ENCODE measurements at places on chromosomes 1 and 21.

- H3K4me1 ChIP-seq, result no peaks in the 10 kb centered on the region
- no peak overlapping the region for H3K27ac ChIP-seq
- no peak for DNase-seq
- no peaks in the 10 kb centered on the region for H3K27me3 ChIP-seq
Observed at GRCh38 chr21:46210378-46211136, 18.0 kb downstream of the LSS start.

DNA sequence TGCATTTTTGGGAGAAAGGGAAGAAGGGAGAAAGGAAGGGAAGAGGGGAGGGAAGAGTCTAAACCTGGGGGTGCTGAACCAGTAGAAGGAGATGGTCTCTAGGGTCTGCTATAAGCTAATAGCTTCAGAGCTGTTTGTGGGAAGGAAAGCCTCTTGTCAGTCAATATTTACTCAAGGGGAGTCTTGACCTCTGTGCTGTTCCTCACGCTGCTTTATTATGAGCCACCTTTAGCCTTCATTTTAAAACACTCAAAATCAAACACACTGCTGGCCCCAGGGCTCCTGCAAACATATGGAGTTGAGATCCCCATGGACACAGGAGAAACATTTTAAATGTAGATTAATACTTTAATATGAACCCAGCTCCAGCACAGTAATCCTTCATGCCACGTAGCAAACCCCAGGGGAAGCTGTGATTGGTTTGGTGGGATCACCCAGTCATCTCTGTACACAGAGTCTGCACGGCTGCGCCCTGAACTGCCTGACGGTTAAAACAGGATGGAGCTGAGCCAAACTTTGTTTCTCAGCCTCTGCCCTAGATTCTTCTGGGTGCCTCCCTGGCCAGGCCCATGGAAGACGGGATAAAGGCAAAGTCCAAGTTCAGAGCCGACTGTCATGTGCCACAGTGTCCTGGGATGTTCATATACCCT is 40.2 kb upstream of the VWA5B1 start:
- H3K36me3 ChIP-seq, result no peaks in the 10 kb centered on the region
- no peak overlapping the region for H3K27ac ChIP-seq
- H3K4me1 ChIP-seq, result peaks cover 7% of the 10 kb centered on the region
- H3K27me3 ChIP-seq, result no peaks in the 10 kb centered on the region
- H3K4me3 ChIP-seq, result no peak overlapping the region

DNA sequence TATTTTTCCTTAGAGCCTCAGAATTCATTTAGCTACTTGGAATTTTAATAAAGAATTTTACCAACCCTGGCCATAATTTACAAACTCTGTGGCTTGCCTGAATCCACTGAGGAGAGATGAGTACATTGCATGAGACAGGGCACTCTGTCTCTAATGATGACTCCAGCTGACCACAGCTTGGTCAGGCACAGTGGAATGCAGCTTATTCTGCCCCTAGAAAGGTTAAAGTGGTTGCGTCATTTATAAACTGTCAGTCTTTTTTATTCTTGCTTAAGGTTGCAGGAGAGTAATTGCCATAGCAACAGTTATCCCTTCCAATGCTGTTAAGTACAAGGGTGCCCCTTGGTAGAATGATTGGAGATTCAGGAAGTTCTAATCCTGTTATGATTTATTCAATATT is 28.3 kb downstream of the PDE4B start:
- no peak overlapping the region for H3K27ac ChIP-seq
- H3K36me3 ChIP-seq, result no peaks in the 10 kb centered on the region
- H3K4me3 ChIP-seq, result no peak overlapping the region
- DNase-seq, result no peak
- H3K4me1 ChIP-seq, result no peaks in the 10 kb centered on the region
- no peaks in the 10 kb centered on the region for H3K27me3 ChIP-seq

DNA sequence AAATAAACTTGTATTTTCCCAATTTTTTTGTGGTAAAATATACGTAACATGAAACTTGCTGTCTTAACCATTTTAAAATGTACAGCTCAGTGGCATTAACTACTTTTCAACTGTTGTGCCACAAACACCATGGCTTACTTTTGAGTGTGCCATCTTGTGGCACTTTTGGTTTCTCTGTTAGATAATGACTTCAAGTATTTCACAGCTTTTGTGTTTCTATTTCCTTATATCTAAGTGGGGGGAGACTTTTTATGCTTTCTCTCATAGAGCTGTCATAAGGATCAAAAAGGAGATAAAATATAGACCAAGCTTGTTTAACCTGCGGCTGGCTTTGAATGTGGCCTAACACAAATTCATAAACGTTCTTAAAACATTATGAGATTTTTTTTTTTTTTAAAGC is 44.3 kb downstream of the CDC14A start:
- H3K27me3 ChIP-seq, result no peaks in the 10 kb centered on the region
- H3K4me3 ChIP-seq, result no peak overlapping the region
- H3K4me1 ChIP-seq, result no peaks in the 10 kb centered on the region

- H3K27me3 ChIP-seq, result no peaks in the 10 kb centered on the region
- no peaks in the 10 kb centered on the region for H3K36me3 ChIP-seq
- no peak overlapping the region for H3K27ac ChIP-seq
- DNase-seq, result no peak
Observed at GRCh38 chr1:172180501-172181285, 239.8 kb upstream of the C1orf105 start.

- no peaks in the 10 kb centered on the region for H3K4me1 ChIP-seq
- no peaks in the 10 kb centered on the region for H3K27me3 ChIP-seq
- no peak overlapping the region for H3K27ac ChIP-seq
- no peak overlapping the region for H3K4me3 ChIP-seq
- DNase-seq, result no peak
Observed at GRCh38 chr1:219442611-219443061, 170.3 kb downstream of the ZC3H11B start.

DNA sequence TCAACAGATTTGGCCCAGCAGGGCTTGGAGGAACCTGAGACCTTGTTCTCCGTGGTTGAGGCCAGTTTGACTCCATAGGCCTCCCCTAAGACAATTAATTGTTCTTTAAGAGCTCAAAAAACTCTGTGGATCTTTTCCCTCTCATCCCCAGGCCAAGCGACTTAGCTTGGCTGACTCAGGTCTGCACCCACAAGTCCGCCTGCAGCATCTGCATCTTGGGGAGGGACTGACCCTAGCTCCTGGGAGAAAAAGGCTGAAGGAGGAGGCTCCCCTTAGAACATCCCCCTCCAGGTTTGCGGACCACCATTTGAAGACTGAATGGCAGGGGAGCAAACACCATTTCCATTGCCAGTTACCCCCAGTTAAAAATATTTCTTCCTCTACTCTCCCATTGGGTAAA is 1.5 kb upstream of the HES2 start:
- peaks cover 21% of the 10 kb centered on the region for H3K4me1 ChIP-seq
- no peak overlapping the region for H3K27ac ChIP-seq
- no peak for DNase-seq
- H3K36me3 ChIP-seq, result no peaks in the 10 kb centered on the region
- H3K27me3 ChIP-seq, result peaks cover 3% of the 10 kb centered on the region

GRCh38 chr1:55860798-55861519 is 645.8 kb upstream of the USP24 start:
- H3K4me1 ChIP-seq, result no peaks in the 10 kb centered on the region
- no peak overlapping the region for H3K27ac ChIP-seq
- DNase-seq, result no peak
- no peak overlapping the region for H3K4me3 ChIP-seq
- H3K36me3 ChIP-seq, result no peaks in the 10 kb centered on the region
- H3K27me3 ChIP-seq, result no peaks in the 10 kb centered on the region

DNA sequence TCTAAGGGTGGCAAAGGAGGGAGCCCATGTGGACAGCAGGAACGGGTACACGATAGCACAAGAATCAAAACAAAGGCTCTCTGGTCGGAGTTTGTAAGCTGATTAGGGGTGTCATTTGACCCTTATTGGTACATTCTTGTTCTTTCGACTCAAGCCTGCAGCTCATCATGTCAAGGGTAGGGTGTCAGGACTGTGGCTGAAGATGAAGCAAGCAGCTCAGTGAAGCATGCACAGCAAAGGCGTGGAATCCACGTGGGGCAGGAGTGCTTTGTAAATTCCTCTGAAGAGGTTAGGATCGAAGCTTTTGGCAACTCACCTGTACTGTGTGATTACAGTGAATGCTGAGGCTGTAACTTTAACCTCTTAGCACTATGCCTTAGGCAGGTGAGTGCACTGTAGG is 4.7 kb upstream of the ABCB10 start:
- no peak overlapping the region for H3K4me3 ChIP-seq
- H3K4me1 ChIP-seq, result no peaks in the 10 kb centered on the region
- no peak for DNase-seq
- no peaks in the 10 kb centered on the region for H3K36me3 ChIP-seq
- no peaks in the 10 kb centered on the region for H3K27me3 ChIP-seq

GRCh38 chr1:175887981-175888428 is 144.6 kb upstream of the TNR start:
- H3K27ac ChIP-seq, result no peak overlapping the region
- H3K27me3 ChIP-seq, result no peaks in the 10 kb centered on the region
- no peaks in the 10 kb centered on the region for H3K36me3 ChIP-seq
- peak; percentile 62 for DNase-seq

DNA sequence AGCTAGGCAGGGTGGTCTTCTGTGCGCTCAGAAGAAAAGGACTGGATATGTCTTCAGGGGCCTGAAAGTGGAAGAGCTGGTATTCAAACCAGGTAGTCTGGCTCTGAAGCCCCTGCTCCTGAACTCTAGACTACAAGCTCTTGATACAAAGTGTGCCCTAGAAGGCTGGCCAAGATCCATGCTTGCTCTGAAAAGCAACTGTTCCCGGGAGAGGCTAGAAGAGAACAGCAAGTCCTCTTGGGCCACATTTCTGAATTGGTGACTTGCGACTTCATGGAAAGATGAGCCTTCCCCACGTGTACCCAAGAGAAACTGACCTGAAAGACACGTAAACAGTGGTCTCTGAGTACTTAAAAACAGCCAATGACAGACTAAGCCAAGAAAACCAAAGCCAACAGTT is 123.3 kb upstream of the GRIK3 start:
- DNase-seq, result no peak
- H3K4me1 ChIP-seq, result no peaks in the 10 kb centered on the region
- H3K27me3 ChIP-seq, result no peaks in the 10 kb centered on the region
- no peak overlapping the region for H3K27ac ChIP-seq
- no peaks in the 10 kb centered on the region for H3K36me3 ChIP-seq
